ENCODE measurements at places on chromosomes 3 and 15. TPM values are rescaled to one million over a fixed set of nuclear protein-coding genes. Genes with fewer than 3 reads are reported as not detected.

The SELENOS gene
- total RNA-seq = 69.6 TPM

- DNase-seq = no peak
Measured at GRCh38 chr15:79213650-79214049, 68.9 kb upstream of the ANKRD34C start.

The SLC51A gene
- total RNA-seq = 1.1 TPM

- no peak for DNase-seq
Measured at GRCh38 chr3:13863382-13863952, 16.4 kb downstream of the WNT7A start.

The KCNMB3 gene
- 1.6 TPM for total RNA-seq

The SV2B gene
- 0.95 TPM for total RNA-seq

The PLA2G4E gene
- total RNA-seq = 1.1 TPM

The LRRC15 gene
- not detected for total RNA-seq

DNA sequence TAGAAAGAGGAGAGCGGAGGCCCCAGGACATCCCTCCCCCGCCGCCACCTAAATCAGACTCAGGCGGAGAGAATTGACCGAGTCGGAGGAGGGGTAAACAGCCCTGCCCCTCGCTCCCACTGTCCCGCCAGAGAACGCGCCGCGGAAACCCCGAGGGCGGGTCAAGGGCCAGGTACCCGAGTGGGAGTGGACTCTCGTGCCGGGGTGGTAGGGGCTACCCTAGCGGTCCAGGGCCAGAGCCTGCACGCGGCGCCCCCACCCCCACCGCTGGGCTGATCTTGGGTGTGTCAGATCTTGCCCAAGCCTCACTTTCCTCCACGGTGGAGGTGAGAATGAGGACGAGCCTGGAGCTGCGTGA is 19.0 kb downstream of the SPATA12 start:
- DNase-seq = no peak

DNA sequence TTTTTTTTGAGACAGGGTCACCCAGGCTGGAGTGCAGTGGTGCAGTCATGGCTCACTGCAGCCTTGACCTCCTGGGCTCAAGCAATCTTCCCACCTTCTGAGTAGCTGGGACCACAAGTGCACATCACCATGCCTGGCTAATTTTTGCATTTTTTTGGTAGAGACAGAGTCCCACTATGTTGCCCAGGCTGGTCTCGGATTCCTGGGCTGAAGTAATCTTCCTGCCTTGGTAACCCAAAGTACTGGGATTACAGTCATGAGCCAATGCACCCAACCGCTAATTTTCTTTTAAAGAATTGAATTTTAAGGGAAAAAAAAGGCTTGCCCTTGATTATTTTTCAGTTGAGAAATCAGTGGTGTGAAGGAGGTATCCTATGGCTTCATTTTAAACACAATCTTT is 334.0 kb downstream of the SOX2 start:
- no peak for DNase-seq

The SPINK8 gene
- total RNA-seq = not detected

- DNase-seq = no peak
Measured at GRCh38 chr3:153963012-153963411, 158.2 kb upstream of the ARHGEF26 start.

DNA sequence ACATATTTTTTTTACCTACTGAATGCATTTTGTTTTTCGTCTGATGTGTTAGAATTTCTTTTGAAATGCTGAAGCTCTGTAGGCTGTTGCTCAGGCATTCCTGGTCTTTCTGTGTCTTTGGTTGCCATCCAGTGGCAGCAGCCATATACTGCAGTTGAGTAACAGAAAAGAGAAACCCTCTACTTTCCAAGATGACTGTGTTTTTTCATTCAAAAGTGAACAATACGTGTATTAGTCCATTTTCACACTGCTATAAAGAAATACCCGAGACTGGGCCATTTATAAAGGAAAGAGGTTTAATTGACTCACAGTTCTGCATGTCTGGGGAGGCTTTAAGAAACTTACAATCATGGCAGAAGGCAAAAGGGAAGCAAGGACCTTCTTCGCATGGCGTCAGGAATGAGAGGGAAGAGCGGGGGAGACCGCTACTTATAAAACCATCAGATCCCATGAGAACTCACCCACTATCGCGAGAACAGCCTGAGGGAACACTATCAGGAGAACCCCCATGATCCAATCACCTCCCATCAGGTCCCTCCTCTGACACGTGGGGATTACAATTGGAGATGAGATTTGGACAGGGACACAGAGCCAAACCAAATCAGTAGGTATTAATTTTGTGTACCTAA is 4.7 kb upstream of the GOLGA8B start:
- DNase-seq = no peak
